ENCODE measurements at places on chromosomes 4 and X. TPM values are rescaled to one million over a fixed set of nuclear protein-coding genes. Genes with fewer than 3 reads are reported as not detected.
A peak's percentile ranks its signal among the peaks of the same experiment; 100 is the strongest.

DNA sequence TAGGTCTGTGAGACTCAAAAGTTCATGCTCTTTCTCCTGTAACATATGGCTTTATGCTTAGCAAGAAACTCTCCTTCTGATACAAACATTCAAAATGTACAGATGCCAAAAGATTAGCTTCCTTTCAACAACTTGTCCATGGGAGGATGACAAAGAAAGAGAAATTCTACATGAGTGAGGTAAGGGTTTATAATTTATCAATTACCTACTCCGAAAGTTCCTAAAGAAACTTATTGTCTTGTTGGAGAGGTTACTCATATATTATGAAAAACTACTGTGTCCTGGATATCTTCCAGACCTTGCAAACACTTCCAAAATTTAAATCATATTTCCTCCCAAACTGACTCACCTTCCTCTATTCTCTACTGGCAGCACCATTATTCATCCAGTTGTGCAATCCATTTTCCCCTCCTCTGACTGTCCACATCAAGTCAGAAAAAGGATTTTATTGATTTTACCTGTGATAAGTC is 65.1 kb downstream of the ENPEP start:
- no peak for DNase-seq

DNA sequence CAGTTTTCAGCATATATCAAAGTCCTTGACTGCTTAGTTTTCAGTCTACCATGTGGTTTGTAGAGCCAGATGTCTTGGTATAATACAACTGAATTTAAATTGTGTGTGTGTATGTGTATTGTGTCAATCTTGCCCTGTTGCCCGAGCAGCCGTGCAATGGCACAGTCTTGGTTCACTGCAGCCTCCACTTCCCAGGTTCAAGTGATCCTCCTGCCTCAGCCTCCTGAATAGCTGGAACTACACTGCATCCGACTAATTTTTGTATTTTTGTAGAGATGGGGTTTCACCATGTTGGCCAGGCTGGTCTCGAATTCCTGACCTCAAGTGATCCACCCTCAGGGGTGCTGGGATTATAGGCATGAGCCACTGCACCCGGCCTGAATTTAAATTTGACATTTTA is 6.0 kb upstream of the KLHL5 start:
- DNase-seq = no peak

GRCh38 chrX:13645464-13646153 is 7.3 kb upstream of the TCEANC start:
- DNase-seq = no peak

UVSSA gene
- total RNA-seq = 9.5 TPM

GRIA3 gene
- total RNA-seq = 74.2 TPM

DNA sequence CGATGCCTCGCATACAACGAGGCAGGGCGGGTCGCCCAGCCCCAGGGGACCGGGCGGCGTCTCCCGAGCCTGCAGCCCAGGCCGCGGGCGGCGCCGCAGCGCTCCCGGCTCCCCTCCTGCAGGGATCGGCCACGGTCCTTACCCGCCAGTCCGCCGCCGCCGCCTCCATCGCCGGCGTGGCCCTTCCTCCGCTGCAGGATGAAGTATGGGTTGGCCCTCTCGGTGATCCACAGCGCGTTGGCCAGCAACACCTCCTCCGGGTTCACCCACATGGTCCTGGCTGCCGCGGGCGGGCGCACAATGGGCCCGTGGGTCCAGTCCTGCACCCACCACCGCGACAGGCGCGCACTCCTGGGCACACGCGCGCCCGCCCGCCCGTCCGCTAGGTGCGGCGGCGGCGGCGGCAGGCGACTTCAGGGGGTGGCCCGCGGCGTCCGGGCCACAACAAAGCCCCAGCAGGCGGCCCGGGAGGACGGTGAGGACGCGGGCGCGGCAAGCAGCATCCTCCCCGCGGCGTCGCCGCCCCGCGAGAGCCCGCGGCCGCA is 339 bp downstream of the TBC1D9 start:
- peak; percentile 58 for DNase-seq

GRCh38 chr4:173130687-173131086 is 37.9 kb upstream of the GALNT7 start:
- no peak for DNase-seq

DNA sequence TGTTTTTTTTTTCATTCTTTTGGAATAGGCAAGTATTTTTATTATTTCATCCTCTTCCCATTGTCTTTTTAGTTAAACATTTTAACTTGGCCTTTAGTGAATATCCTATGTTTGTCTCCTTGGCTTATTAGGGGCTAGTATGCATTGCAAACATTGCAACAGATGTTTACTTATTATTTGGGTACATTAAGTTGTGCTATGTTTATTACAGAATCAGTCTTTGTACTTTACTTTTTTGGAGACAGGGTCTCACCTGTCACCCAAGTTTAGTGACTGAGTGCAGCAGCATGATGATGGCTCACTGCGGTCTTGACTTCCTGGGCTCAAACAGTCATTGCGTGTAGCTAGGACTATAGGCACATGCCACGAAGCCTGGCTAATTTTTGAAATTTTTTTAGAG is 51.1 kb upstream of the NUDT6 start:
- no peak for DNase-seq

GRCh38 chr4:139567159-139567870 is 11.3 kb upstream of the SETD7 start:
- DNase-seq = no peak

DNAAF6 gene
- total RNA-seq = not detected

DNA sequence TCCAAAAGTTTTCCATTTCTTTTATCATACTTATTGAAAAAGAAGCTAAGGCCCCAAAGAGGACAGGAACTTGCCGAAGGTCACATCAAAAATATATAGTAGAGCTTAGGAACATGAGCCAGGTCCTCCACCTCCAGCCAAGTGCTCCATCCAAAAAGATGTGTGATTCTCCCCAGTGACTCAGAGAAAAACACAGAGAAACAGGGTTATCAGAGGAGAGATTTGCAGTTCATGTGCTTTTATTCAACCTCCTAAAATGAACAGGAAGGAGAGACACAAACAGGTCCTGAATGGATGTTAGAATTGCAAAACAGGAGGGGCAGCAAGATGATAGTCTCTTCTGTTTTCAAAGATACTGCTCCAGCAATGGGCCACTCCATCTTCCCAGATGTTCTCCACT is 19.6 kb upstream of the FGF16 start:
- DNase-seq = no peak

BRS3 gene
- not detected for total RNA-seq

PHF8 gene
- total RNA-seq = 9.5 TPM
